ENCODE measurements at places on chromosomes 7 and 10.

GRCh38 chr7:44333911-44334733, 8.7 kb upstream of the CAMK2B start:
- DNase-seq = no peak

DNA sequence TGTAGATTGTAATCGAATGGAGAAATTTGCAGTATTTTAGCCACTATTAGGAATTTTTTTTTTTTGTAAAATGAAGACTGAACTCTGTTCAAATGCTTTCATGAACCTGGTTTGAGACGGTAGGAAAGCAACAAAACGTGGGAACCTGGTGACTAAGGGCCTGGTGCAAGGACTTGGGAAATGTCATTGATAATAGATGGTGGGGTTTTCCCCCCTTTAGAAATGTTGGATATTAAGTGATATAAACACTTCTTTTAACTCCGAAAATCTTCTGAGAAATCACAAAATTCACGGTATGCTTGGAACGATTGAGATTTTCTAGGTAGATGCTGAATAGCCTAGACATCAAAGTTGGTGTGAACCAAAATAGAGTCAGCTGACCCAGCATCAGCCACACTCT, 6.4 kb downstream of the IFIT2 start:
- no peak for DNase-seq

GRCh38 chr10:126224967-126225671, 163.2 kb downstream of the ADAM12 start:
- DNase-seq = no peak

DNA sequence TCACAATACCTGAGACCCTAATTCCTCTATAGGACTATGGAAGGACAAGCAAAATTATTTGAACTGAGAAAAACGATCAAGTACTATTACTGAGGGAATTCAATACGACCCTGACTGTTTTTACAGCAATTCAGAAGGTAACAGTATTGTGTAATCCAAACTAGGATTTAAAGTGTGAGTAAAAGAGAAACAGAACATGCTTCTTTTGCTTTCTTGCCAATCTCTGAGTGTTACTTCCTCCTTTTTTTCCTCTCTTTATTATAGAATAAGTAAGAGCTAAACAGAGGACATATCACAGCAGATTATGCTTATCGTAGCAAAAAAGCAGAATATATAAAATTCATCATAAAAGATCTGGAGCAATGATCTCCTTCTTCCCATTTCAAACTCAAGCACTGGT, 292.1 kb downstream of the THSD7A start:
- no peak for DNase-seq

- no peak for DNase-seq
Observed at GRCh38 chr10:53209944-53210611, 437.5 kb upstream of the MBL2 start.

DNA sequence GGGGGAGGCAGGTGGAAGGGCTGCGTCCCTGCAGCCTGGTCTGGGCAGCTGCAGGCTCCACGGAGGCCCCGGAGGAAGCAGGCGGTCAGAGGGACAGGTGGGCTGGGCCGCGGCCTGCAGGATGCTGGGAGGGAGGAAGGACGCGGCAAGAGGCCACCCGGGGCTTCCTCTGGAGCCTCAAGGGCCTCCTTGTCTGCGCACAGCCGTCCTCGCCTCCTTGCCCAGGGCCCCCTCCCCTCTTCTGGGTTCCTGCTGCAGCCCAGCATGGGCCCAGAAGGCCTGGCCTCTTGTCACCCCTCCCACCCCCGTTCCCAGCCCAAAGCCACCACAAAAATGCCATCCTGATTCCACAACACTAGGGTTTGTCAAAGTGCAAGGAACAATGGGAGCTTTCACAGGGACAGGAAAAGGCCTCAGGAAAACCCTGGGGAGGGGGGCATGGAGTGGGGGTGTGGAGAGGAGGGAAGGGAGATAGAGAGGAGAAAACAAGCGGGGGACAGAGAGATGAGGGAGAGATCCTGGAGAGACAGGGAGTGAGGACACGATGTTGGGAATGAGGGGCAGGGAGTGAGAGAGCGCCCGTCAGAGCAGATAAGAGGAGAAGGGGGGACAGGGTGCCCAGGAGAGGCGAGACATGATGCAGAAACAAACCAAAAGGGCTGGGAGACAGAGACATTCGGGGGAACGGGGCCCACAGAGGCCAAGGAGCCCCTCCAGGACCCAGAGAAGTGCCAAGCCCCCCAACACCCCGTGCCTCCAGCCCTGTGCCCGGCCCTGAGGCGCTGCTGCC, 41.8 kb downstream of the ZCCHC24 start:
- DNase-seq = no peak

- DNase-seq = no peak
Observed at GRCh38 chr10:97000487-97001182, 168.5 kb downstream of the LCOR start.

GRCh38 chr7:68509603-68510002, 1088.7 kb upstream of the AUTS2 start:
- DNase-seq = no peak

GRCh38 chr10:29202386-29202940, 86.4 kb upstream of the LYZL1 start:
- DNase-seq = no peak

DNA sequence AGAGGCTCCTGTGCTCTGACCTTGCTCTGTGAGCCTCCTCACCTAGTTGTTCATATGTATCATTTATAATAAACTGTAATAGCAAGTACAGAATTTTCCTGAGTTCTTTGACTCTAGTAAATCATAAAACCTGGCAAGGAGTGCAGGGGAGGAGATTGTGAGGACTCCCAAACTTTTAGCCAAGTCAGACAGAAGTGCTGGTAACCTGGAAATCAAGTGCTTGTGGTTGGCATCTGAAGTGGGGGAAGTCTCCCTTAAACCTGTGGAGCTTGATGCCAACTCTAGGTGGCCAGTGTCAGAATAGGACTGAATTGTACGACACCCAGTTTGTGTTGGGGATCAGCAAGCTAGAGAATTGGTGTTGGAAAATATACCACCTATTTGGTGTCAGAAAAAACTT, 206.3 kb upstream of the GRB10 start:
- DNase-seq = no peak

GRCh38 chr10:34530778-34531177, 284.3 kb downstream of the PARD3 start:
- DNase-seq = no peak

DNA sequence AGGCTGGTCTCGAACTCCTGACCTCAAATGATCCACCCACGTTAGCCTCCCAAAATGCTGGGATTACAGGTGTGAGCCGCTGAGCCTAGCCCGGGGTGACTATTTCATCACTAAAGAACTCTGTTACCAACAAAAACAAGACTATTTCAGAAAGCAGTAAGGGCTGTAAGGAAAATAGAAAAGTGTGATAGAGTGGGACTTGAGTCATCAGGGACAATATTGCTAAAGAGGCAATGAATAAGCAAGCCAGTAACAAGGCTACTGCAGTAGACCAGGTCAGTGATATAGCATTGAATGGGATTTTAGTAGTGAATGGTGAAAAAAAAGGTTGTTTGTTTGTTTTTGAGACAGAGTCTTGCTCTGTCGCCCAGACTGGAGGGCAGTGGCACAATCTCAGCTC, 51.7 kb downstream of the SVOPL start:
- DNase-seq = no peak

GRCh38 chr7:134248196-134248595, 68.5 kb downstream of the SLC35B4 start:
- no peak for DNase-seq

GRCh38 chr7:140230516-140230860, 53.7 kb upstream of the KDM7A start:
- DNase-seq = peak; percentile 51

DNA sequence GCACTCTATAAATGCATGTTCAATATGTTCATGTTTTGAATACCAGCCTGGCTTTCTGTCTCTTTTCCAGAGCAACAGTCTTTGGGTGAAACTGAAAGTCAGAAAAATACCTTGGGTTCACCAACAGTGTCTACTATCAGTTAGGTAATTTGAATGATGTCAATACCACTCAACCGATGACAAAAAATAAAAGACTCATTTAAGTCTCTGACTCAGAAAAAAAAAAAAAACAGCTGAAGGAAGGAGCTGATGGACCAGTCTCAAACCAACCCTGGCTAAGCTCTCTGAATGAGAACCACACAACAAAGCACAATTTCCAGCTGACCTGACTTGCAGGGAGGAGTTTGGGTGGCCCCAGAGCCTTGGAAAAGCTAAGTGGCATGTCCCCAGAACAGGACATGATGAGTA, 42.5 kb downstream of the ABLIM1 start:
- DNase-seq = no peak

DNA sequence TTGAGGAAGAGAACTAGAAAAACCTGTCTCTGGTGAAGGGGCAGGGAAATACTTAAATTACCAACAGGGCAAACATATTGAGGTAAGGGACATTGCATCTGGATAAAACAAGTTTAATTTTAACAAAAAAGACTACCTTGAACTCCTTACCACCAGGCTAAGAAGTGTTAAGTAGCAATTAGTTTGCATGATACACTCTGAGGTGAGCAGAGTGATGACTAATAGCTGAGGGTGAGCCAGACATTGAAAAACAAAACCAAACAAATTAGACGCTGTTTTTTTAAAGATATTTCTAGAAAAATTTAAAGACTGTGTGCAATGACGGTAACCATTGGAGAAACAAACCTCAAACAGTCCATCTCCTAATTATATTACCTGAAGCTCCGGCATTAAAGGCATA, 105.9 kb downstream of the ANKRD7 start:
- no peak for DNase-seq

- no peak for DNase-seq
Observed at GRCh38 chr10:46308113-46308415, 21.3 kb downstream of the ANTXRL start.

DNA sequence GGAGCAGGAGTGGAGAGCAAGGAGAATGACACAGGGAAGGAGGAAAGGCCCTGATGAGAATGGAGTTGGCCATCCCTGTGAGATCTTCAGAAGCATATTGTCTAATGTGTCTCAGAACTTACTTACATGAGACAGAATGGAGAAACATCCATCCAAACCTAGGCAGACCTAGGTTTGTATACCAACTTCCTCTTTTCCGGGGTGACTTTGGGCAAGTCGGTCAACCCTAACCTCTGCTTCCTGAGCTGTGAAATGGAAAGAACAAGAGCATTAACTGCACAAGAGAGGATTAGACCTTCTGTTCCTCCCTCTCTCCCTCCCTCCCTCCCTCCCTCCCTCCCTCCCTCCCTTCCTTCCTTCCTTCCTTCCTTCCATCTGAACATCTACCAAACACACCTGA, 4.5 kb downstream of the GHRHR start:
- DNase-seq = no peak
